Colonic mucosa (tissue), 4 donors: ENCODE measurements at places on chromosomes 7 and 10. TPM values are rescaled to one million over a fixed set of nuclear protein-coding genes. Genes with fewer than 3 reads are reported as not detected.
A peak's percentile ranks its signal among the peaks of the same experiment; 100 is the strongest.

DNA sequence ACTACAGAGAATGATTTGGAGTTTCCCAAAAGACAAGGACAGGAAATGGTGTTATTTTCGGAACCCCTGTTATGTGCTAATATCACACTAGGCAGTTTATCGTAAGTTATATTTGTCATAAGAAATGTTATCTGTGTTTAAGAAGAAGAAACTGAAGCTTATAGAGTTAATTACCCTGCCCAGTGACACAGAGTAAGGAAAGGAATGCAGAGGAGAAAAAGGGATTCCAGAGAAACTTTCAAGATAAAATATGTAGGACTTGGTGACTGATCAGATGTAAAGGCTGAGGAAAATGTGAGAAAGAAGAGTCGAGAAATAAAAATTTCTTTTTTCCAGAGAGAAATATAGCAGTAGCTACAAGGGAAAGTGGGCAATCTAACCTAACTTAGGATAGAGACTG, 63.5 kb upstream of the ZNF746 start:
- H3K27ac ChIP-seq, result no peak overlapping the region
- no peaks in the 10 kb centered on the region for H3K27me3 ChIP-seq
- DNase-seq, result no peak
- H3K4me3 ChIP-seq, result no peak overlapping the region

DNA sequence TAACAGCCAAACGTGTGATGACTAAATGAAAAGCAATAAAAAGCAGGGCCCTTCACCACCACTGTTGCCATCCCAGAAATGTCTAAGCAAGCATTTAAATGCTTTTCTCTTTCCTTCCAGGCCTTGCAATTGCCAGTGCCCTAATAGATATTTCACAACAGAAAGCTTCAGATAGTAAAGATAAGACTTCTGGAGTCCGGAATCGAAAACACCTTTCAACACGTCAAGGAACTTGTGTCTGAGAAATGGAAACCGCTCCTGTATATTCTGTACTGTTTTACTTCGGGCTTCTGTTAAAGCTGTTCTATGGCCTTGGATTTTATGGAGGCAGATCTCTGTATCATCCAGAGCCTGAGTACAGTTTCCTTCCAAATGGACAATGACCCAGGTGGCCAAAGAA, 328.5 kb downstream of the GFRA1 start:
- no peak for DNase-seq
- H3K4me1 ChIP-seq, result no peaks in the 10 kb centered on the region
- H3K27ac ChIP-seq, result no peak overlapping the region
- H3K36me3 ChIP-seq, result no peaks in the 10 kb centered on the region

- H3K27me3 ChIP-seq, result no peaks in the 10 kb centered on the region
- no peak overlapping the region for H3K4me3 ChIP-seq
- DNase-seq, result no peak
- H3K4me1 ChIP-seq, result no peaks in the 10 kb centered on the region
- no peak overlapping the region for H3K27ac ChIP-seq
These were observed 82.4 kb downstream of the ADARB2 start for GRCh38 chr10:1654811-1655356.

CCL24 gene
- total RNA-seq, result 15.7 TPM

GRCh38 chr10:76640806-76641205, 996.8 kb downstream of the KCNMA1 start:
- no peak overlapping the region for H3K27ac ChIP-seq
- no peaks in the 10 kb centered on the region for H3K4me1 ChIP-seq
- H3K36me3 ChIP-seq, result no peaks in the 10 kb centered on the region
- no peak for DNase-seq
- H3K4me3 ChIP-seq, result no peak overlapping the region

SMARCD3 gene
- 6.7 TPM for total RNA-seq

DNA sequence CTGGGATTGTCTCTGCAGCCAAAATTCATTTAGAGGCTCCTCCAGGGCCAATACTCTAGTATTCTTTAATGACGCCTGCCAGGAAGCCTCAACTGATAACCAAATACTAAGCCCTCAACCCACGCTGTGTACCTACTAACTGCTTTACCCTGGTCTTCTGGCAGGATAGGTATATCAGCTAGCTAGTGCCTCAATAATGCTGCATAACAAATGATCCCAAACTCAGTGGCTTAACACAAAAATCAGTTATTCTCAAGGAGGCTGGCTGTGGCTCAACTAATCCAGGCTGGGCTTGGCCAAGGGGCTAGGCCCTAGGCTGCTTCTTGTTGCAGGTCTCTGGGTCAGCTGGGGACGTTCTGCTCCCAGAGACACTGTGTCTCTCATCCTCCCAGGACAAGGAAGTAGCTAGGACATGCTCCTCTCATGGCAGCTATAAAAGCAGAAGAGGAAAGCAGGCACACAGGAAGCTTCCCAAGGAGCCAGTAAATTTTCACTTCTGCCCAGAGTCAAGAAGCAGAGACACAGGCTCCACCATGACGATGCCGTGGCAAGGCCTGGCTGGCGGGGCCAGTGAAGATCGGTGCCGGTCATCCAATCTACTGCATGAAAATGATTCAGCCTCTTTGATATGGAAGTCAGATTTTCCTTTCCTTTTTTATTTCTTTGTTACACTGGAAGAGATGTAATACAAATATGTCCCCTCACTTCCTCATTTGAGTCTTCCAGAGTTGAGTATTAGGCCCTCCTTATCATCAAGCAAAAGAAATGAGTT, 28.6 kb upstream of the COL13A1 start:
- no peak overlapping the region for H3K4me3 ChIP-seq
- H3K27me3 ChIP-seq, result no peaks in the 10 kb centered on the region
- H3K36me3 ChIP-seq, result no peaks in the 10 kb centered on the region
- no peak for DNase-seq

DNA sequence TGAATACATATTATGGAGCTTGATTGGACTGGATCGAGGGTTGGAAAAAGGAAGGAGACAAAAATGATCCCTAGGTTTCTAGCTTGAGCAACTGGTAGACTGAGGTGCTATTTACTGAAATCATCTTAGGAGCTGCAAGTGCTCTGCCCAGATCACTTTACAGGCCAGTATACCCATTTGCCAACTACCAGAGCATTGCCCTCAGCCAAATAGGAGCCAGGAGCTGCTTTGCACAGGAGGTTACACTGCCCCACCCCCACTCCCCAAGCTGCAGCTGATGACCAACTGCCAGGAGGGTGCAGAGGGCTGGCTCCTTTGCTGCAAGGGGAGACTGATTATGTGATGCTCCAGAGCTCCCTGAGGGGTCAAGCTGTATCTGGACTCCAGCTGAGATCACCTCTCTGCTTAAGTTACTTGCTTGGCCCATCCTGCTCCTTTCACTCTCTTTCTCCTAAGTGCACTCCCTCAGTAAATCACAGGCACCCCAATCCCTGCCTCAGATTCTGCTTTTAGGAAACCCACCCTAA, 275.4 kb downstream of the ZEB1 start:
- H3K27ac ChIP-seq, result no peak overlapping the region
- H3K36me3 ChIP-seq, result no peaks in the 10 kb centered on the region
- no peaks in the 10 kb centered on the region for H3K4me1 ChIP-seq
- no peak overlapping the region for H3K4me3 ChIP-seq
- DNase-seq, result no peak

DNA sequence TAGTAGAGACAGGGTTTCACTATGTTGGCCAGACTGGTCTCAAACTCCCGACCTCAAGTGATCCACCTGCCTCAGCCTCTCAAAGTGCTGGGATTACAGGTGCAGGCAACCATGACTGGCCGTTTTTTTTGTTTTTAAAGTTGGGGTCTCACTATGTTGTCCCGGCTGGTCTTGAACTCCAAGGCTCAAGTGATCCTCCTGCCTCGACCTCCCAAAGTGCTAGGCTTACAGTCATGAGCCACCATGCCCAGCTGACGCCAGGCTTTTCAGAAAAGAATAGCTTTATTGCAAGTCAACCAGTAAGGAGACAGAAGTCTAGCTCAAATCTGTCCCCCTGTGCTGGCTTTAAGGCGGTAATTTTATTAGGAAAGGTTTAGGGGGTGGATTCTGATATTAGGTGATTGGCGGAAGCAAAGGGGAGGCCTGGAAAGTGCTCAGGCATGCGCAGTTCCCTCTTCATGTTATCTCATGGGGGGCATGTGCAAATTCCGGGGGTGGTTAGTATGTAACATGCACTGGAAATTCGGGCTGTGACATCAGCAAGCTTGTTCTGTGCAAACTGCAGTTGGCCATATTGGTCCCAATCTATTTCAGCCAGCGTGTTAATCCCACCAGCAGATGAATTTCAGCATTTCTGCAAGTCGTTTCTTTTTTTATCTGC, 42.7 kb downstream of the LIMK1 start:
- H3K27me3 ChIP-seq, result no peaks in the 10 kb centered on the region
- DNase-seq, result no peak
- H3K27ac ChIP-seq, result no peak overlapping the region
- H3K4me3 ChIP-seq, result no peak overlapping the region
- H3K36me3 ChIP-seq, result no peaks in the 10 kb centered on the region

CNPY1 gene
- not detected for total RNA-seq

UPK3B gene
- total RNA-seq, result 0.72 TPM

- H3K4me1 ChIP-seq, result no peaks in the 10 kb centered on the region
- no peak overlapping the region for H3K27ac ChIP-seq
- H3K36me3 ChIP-seq, result peaks cover 8% of the 10 kb centered on the region
These were observed 14.7 kb upstream of the CPED1 start for GRCh38 chr7:120973849-120974248.

OR2A7 gene
- 10.7 TPM for total RNA-seq

PIP gene
- total RNA-seq, result not detected

DNA sequence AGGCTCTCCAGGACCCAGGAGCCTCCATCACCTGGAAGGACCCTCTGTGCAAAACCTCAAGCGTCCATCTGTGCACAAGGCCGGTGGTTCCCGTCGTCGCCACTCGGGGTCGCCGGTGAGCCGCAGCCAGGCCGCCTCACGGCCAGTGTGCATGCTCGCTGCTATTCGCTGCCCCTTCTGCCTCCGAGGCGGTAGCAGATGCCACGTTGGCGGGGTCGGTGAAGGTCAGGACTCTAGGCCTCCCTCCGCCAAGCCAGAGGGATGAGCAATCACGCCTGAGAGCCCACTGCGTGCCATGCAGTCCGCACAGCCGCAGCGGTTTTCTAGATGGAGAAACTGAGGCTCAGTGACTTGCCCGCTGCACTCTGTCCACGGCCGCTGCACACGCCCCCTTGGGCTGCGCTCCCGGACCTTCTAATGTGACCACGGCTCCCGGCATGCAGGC, 5.7 kb downstream of the UPK3B start:
- peaks cover 6% of the 10 kb centered on the region for H3K4me1 ChIP-seq
- DNase-seq, result peak; percentile 49
- no peaks in the 10 kb centered on the region for H3K27me3 ChIP-seq
- no peaks in the 10 kb centered on the region for H3K36me3 ChIP-seq
- H3K4me3 ChIP-seq, result no peak overlapping the region
